ENCODE measurements at places on chromosomes 11 and 22. TPM values are rescaled to one million over a fixed set of nuclear protein-coding genes. Genes with fewer than 3 reads are reported as not detected.
A peak's percentile ranks its signal among the peaks of the same experiment; 100 is the strongest.

The H19 gene
- total RNA-seq: 18.0 TPM

The C1QTNF6 gene
- total RNA-seq: 1.1 TPM

The SNX19 gene
- total RNA-seq: 75.0 TPM

The CNIH2 gene
- total RNA-seq: not detected

The MPEG1 gene
- 1.2 TPM for total RNA-seq

The MS4A4E gene
- 4.2 TPM for total RNA-seq

The BANF1 gene
- 29.1 TPM for total RNA-seq

The C11orf97 gene
- total RNA-seq: not detected

DNA sequence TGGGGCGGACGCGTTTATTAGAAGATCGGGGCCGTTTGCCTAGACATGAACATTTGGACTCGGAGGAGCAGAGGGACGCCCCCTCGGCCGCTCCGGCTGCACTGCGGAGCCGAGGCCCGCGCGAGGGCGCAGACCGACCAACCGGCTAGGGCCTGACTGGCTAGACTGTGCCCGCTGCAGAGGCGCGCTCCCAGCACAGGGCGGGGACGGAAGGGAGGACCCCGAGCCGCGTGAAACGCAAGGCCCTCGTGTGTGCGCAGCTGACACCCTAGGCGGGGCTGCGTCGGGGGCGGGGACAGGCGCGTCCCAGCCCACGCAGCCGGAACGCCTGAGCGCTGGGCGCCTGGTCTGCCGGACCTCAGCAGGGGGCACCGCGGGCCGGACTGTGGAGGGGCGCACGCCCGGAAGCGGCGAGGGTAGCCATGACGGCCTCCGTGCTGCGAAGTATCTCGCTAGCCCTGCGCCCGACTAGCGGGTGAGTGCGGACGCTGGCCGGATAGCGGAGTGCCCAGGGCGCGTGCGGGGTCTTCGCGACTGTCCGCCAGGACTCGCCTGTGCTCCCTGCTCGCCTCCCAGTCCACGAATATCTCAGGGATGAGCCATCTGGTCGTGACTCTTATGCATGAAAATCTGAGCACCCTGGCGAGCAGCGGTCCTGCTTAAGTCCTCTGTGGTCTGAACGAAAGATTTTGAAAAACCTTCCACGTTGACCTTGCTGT is at the start of gene MRPL40:
MRPL40 (plus strand) TSS at position 413 of the 719 bp plus-strand sequence; CDS start at position 423, 10 bp downstream.
- H3K27me3 ChIP-seq: no peaks in the 10 kb centered on the region
- peak within 1 kb of the TSS; percentile 98 for H3K27ac ChIP-seq
- H3K4me1 ChIP-seq: peaks cover 49% of the 10 kb centered on the region
- no peaks in the 10 kb centered on the region for H3K36me3 ChIP-seq
- peak within 1 kb of the TSS; percentile 66 for H3K4me3 ChIP-seq

- no peaks in the 10 kb centered on the region for H3K36me3 ChIP-seq
- no peaks in the 10 kb centered on the region for H3K4me1 ChIP-seq
- no peak for DNase-seq
- H3K27ac ChIP-seq: no peak overlapping the region
- no peak overlapping the region for H3K4me3 ChIP-seq
Observed at GRCh38 chr11:12785901-12786300, 111.7 kb downstream of the TEAD1 start.

DNA sequence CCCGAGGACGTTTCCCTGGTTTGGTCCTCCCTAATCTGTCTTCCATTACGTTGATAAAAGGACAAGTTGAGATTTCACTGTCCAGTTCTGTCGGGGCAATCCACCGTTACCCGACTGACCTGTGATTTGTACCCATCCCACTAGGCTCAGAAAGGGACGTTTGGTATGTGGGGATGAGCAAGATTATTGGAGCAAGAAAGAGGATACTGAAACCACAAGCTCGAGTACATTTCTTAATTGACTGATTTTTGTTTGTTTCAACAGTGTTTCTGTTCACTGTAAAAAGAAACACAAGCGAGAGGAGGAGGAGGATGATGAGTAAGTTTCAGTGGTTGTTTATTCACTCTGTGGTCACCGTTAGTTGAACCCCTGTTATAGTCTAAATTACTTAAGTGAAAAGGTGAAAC is 969 bp downstream of the CCDC117 start:
- peak overlapping the region; percentile 88 for H3K4me3 ChIP-seq
- no peak for DNase-seq

GRCh38 chr11:16543642-16544041 is 187.3 kb upstream of the SOX6 start:
- H3K36me3 ChIP-seq: no peaks in the 10 kb centered on the region
- H3K4me3 ChIP-seq: no peak overlapping the region
- H3K27ac ChIP-seq: no peak overlapping the region

DNA sequence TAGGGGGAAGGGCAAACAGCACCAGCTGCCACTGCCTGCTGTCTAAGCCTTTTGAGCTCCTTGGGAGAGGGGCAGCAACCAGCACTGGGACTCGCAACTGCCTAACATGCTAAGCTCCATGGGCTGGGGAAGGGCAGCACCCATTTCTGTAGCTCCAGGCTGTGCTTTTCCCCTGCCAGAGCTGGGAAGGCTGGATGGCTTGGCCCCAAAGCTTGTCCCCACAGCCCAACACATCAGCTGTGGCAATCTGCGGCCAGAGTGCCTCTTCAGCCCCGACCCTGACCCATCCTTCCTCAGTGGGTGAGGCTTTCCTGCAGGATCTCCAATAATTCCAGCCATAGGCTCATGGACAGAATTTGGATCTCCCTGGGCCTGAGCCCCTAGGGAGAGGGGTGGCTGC is 551.3 kb downstream of the TMEM135 start:
- no peak overlapping the region for H3K27ac ChIP-seq
- H3K4me3 ChIP-seq: no peak overlapping the region
- H3K27me3 ChIP-seq: no peaks in the 10 kb centered on the region
- H3K36me3 ChIP-seq: no peaks in the 10 kb centered on the region
- DNase-seq: no peak

DNA sequence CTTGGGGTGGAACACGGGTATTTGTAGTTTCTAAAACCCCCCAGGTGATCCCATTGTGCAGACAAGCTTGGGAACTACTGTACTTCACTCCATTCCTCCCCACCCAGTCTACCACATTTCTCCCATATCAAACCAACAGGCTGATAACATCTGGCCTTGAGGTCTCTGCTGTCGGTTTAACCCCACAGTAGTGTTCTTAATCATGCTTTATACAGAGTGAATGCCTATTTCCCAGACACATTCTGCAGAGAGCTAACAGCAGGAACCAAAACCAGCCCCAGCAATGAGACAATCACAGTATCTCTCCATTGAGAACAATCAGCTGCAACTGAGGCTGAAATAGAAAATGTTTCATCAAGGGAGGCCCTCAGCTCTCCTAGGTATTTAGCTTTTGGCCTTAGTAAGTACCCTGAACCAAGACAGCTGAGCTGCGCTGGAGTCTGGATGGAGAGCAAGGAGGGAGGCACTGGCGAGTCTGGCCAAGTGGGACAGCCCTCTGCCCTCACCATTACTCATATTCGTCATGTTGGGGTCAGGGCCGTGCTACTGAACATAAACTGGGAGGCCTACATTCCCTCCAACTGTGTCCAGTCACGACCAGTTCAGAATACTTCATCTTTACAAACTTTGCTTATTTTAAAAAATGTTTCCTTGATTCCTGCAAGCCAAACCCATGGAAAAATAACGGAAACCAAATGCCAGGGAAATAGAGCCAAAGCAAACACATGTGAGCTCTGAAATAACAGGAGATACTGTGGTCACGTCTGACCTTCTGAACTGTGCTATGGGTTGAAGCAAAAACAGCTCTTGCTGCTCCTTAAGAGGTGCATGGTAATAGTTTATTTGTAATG is 81.0 kb downstream of the CCDC34 start:
- H3K27ac ChIP-seq: no peak overlapping the region
- no peaks in the 10 kb centered on the region for H3K36me3 ChIP-seq

DNA sequence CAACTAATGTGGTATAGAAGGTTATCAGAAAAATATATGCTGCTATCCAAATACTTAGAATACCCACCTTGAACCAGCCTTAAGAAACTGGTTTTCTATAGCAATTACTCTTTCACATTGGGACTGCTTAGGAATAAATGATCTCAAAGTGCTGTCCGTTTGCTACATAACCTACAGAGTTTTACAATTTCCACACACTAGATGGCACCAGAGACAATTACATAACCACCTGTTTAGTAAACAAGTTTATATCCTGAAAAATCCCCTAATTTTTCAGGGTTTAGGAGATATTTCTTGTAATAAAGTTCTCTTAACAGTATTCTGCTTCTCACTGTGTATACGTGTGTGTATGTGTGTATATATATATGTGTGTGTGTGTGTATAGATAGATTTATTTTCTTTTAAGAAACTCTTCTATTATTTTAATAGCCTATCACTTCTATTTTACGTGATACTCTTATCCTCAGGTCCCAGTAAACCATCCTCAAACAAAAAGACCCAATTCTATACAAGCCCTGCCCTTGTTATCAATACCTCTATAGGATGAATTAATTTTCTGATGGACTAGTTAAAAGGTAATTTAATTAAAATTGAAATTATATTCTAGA is 6.7 kb upstream of the OR5I1 start:
- H3K4me3 ChIP-seq: no peak overlapping the region
- H3K36me3 ChIP-seq: no peaks in the 10 kb centered on the region
- H3K27ac ChIP-seq: no peak overlapping the region
- no peak for DNase-seq
- H3K27me3 ChIP-seq: no peaks in the 10 kb centered on the region
- no peaks in the 10 kb centered on the region for H3K4me1 ChIP-seq

DNA sequence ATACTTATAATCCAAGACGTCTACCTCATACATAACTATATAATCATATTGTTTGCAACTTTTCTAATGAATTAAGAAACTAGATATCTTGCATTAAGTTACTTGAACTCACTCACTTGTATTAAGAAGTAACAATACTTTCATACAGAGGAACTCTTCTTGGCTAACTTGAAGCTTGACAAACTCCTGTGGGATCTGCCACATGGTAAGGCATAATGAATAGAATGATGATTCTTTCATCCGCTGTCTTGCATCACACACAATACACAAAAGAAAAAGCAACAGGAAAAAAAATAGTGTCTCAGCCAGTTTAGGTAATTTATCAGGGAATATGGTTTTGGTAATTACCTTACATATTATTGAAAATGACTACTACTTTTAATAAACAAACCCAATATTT is 79.8 kb downstream of the PGR start:
- no peak overlapping the region for H3K27ac ChIP-seq
- no peak overlapping the region for H3K4me3 ChIP-seq
- no peaks in the 10 kb centered on the region for H3K27me3 ChIP-seq
- no peaks in the 10 kb centered on the region for H3K36me3 ChIP-seq
- no peaks in the 10 kb centered on the region for H3K4me1 ChIP-seq

- H3K27me3 ChIP-seq: no peaks in the 10 kb centered on the region
- no peaks in the 10 kb centered on the region for H3K36me3 ChIP-seq
- no peaks in the 10 kb centered on the region for H3K4me1 ChIP-seq
- DNase-seq: no peak
- no peak overlapping the region for H3K4me3 ChIP-seq
Observed at GRCh38 chr11:10918698-10919097, 60.8 kb upstream of the ZBED5 start.

DNA sequence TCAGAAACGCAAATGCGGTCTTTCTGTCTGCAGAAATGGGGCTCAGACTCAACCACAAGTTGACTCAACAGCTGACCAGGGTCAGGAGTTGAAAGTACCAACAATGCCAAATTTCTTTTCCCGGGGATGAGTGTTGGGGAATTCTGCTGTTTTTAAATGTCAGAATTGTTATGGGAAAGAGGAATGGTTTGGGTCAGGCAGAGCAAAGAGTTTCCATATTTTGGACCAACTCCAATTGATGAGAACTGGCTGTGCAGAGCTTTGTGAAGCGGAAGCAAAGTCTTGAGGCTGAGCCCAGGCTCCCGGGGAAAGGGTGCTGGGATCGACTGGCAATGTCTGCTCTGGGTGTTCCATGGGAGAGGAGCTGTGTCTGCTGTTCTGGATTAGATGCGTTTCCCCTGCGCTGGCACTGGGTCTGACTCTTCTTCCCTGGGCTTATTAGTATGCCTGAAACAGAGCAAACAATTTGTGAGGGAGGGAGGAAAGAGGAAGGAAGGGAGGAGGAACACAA is 36.2 kb downstream of the TXN2 start:
- no peaks in the 10 kb centered on the region for H3K27me3 ChIP-seq
- H3K36me3 ChIP-seq: no peaks in the 10 kb centered on the region
- H3K27ac ChIP-seq: peak overlapping the region; percentile 48
- peaks cover 71% of the 10 kb centered on the region for H3K4me1 ChIP-seq

GRCh38 chr11:7534042-7534378 is 20.2 kb downstream of the PPFIBP2 start:
- peaks cover 9% of the 10 kb centered on the region for H3K4me1 ChIP-seq
- no peak overlapping the region for H3K27ac ChIP-seq
- DNase-seq: no peak
- no peaks in the 10 kb centered on the region for H3K36me3 ChIP-seq

DNA sequence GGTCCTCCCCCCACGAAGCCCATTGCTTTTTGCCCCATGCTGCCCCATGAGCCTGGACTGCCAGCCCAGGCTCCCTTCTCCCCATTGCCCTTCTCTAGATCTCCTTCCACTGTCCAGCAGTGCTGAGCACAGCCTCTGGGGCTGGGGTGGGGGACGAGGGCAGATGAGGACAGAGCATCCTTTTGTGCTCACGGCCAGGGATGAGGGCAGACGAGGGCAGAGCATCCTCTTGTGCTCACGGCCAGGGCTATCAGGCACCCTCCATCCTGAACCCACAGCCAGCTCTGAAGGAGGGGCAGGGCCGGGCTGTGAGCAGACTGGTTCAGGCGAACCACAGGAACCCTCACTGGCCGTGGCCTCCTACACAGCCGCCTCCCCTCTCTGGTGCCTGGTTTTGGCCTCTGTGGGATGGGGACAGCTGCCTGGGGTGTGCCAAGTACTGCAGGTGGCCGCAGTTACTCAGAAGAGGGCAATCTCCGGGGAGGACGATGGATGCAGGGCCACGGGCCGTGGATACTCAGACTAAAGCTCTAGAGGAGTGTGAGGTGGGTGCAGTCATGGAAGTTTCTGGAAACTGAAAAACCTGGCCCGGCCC is 1258.8 kb downstream of the BRD1 start:
- DNase-seq: no peak
- no peak overlapping the region for H3K27ac ChIP-seq
- no peaks in the 10 kb centered on the region for H3K36me3 ChIP-seq
- H3K4me3 ChIP-seq: no peak overlapping the region

- H3K27me3 ChIP-seq: no peaks in the 10 kb centered on the region
- H3K36me3 ChIP-seq: no peaks in the 10 kb centered on the region
- H3K4me1 ChIP-seq: peaks cover 51% of the 10 kb centered on the region
- H3K4me3 ChIP-seq: no peak overlapping the region
Observed at GRCh38 chr11:110286298-110287040, 9.9 kb downstream of the RDX start.

- H3K4me1 ChIP-seq: peaks cover 96% of the 10 kb centered on the region
- no peak overlapping the region for H3K27ac ChIP-seq
- H3K27me3 ChIP-seq: no peaks in the 10 kb centered on the region
- no peak overlapping the region for H3K4me3 ChIP-seq
- no peak for DNase-seq
Observed at GRCh38 chr11:65645710-65646109, 7.8 kb downstream of the SIPA1 start.
